ENCODE measurements at places on chromosomes 2 and 18. TPM values are rescaled to one million over a fixed set of nuclear protein-coding genes. Genes with fewer than 3 reads are reported as not detected.
A peak's percentile ranks its signal among the peaks of the same experiment; 100 is the strongest.

DQX1 gene
- total RNA-seq: not detected

- no peaks in the 10 kb centered on the region for H3K36me3 ChIP-seq
- H3K27me3 ChIP-seq: no peaks in the 10 kb centered on the region
- no peaks in the 10 kb centered on the region for H3K4me1 ChIP-seq
- DNase-seq: no peak
Observed at GRCh38 chr2:205276116-205276777, 406.1 kb upstream of the NRP2 start.

FKBP1B gene
- 12.5 TPM for total RNA-seq

DNA sequence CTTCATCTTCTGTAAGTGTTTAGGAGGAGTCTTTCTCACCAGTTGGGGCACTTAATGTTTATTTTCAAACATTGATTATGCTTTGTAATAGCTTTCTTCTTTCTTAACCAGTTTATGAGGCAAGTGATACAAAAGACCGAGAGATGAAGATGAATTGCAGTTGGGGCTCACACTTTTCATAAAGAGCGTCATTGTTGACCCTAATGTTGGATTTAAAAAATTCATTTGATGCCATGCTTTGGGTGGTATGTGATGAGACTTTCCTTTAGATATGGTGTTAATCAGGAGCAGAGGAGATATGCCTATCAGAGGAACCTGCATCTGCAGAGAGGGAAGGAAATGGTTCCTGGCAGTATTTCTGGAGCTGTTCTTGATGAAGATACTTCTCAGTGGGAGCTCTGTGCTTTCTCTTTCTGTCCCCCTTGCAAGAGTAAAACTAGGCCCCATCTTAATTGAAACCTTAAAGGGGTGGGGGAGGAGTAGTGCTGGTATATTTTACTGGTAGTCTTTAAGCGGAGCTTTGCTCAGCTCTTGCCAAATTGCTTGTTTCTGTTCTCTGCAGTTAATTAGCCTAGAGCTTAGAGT is 2.3 kb downstream of the EML4 start:
- H3K4me3 ChIP-seq: peak overlapping the region; percentile 78
- no peaks in the 10 kb centered on the region for H3K27me3 ChIP-seq
- no peak for DNase-seq
- no peaks in the 10 kb centered on the region for H3K36me3 ChIP-seq

FIGN gene
- 10.8 TPM for total RNA-seq

DNA sequence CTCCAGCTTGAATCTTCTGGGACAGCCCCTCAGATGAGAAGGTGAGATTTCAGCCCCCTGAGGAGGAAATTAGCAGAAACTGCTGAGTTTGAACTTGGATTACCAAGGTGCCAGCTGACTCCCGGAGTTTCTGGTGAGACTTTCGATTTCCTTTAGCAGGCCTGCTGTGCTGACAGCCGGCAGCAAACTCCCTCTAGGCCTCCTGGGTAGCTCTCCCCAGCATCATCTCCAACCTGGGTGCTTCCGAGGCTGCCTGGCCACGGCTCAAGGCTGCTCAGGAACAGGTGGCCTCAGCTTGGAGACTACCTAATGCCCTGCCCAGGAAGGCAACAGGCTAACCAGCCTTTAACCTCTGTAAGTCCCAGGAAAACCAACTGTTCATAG is 16.5 kb downstream of the SDC1 start:
- H3K27ac ChIP-seq: no peak overlapping the region
- no peaks in the 10 kb centered on the region for H3K4me1 ChIP-seq
- H3K36me3 ChIP-seq: no peaks in the 10 kb centered on the region
- no peak overlapping the region for H3K4me3 ChIP-seq
- no peak for DNase-seq

- DNase-seq: no peak
- H3K27ac ChIP-seq: no peak overlapping the region
- peaks cover 14% of the 10 kb centered on the region for H3K4me1 ChIP-seq
- no peaks in the 10 kb centered on the region for H3K27me3 ChIP-seq
- no peak overlapping the region for H3K4me3 ChIP-seq
- H3K36me3 ChIP-seq: no peaks in the 10 kb centered on the region
Observed at GRCh38 chr2:11395389-11395788, 51.0 kb upstream of the ROCK2 start.

DNA sequence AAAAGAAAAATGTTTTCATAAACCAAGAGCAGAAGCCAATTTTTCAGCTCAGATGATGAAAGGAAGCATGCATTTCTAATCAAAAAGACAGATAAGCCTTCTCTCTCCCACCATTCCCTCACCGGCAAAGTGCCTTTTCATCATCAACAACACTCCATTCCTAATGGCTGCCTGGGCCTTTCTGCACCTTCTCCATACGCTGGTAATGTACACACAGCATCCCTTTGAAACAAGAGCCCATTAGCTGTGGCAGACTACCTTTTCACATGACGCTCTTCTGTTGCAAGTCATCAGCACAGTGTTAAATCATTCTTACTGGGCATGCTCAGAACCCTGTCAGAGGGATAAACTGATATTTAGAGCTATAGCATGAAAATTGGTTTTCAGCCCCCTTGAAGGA is 408.9 kb downstream of the MEIS1 start:
- peaks cover 26% of the 10 kb centered on the region for H3K4me1 ChIP-seq
- H3K4me3 ChIP-seq: no peak overlapping the region
- no peak for DNase-seq

DNA sequence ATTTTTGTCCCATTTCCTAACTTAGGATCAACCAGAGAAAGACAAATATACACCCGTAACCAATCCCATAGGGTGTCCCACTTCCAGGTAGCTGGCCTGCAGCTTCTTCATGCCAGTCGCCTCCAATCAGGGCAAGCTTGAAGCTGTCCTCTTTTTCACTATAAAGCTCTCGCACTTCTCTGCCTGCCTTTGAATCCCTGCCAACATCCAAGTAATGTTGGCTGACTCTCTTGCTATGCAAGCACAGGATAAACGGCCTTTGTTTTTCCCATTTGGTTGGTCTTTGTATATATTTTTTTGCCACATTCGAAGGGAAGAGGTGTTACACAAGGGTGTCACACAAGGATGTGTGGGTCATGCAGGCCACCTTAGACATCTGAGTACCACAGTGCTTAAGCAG is 388.8 kb downstream of the CBLN2 start:
- H3K27ac ChIP-seq: no peak overlapping the region
- no peak overlapping the region for H3K4me3 ChIP-seq
- no peaks in the 10 kb centered on the region for H3K4me1 ChIP-seq
- H3K27me3 ChIP-seq: no peaks in the 10 kb centered on the region

DNA sequence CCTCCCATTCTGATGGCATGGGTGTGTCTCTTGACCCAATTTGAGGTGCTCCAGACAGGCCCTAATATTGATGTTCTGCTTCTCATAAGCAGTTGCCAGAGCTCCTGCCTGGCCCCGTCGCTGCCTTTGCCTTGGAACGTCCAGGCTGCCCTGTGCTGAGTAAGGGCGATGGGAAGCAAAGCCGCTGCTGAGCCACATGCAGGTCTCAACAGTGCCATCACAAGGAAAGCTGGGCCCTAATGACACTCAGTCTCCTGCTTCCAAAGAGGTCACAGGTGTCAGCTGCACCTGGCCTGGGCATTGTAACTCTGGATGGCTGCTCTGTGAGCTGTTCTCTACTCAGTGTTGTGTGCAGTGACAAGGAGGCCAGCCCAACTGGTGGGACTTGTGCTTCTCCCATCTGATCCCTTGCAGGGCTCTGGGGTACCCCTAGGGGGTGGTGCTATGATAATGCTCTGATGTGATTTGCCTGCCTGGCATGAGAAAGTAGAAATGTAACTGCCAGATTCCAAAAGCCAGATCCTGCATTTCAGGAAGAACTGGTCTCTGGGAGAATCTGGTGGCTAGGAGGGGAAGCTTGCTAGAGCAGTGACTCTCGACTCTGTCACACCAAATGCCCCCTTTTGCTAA is 8.7 kb downstream of the TTC39C start:
- H3K27ac ChIP-seq: no peak overlapping the region
- H3K27me3 ChIP-seq: no peaks in the 10 kb centered on the region
- H3K4me3 ChIP-seq: no peak overlapping the region
- no peak for DNase-seq
- H3K36me3 ChIP-seq: no peaks in the 10 kb centered on the region
- H3K4me1 ChIP-seq: no peaks in the 10 kb centered on the region

- H3K27me3 ChIP-seq: no peaks in the 10 kb centered on the region
- H3K36me3 ChIP-seq: no peaks in the 10 kb centered on the region
- no peak for DNase-seq
- no peak overlapping the region for H3K27ac ChIP-seq
- no peak overlapping the region for H3K4me3 ChIP-seq
Observed at GRCh38 chr2:25000503-25001324, 29.0 kb upstream of the DNAJC27 start.

Measured in thoracic aorta (tissue), 2 donors.